ENCODE measurements at places on chromosomes 13 and 19.

DNA sequence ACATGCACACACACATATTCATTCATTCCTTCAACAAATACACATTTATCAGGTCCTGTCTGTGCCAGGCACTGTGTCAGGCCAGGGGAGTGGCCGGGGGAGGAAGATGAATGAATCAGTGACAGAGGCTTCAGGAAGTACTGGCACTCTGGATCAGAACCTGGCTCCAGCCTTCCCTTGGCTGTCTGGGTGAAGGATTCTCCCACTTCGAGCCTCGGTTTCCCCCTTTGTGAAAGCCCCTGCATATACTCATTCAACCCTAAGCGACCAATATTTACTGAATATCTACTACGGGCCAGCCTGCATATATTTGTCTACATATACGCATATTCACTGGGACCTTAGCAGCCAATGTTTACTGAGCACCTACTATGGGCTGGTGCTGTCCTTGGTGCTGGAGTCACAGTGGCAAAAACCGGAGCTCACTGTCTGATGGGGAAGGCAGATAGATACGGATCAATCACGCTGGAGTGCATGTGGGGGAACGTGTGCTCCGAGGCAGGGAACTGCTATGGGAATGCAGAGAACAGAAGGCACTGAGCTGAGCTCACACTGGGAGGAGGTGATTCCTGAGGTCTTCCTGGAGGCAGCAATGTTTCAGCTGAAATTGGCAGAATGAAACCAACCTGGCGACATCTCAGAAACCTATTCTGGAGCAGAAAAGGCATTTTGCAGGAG, 636 bp upstream of the ZNF579 start:
- no peak for DNase-seq

GRCh38 chr13:32471187-32471922, 43.4 kb upstream of the N4BP2L1 start:
- DNase-seq, result no peak

DNA sequence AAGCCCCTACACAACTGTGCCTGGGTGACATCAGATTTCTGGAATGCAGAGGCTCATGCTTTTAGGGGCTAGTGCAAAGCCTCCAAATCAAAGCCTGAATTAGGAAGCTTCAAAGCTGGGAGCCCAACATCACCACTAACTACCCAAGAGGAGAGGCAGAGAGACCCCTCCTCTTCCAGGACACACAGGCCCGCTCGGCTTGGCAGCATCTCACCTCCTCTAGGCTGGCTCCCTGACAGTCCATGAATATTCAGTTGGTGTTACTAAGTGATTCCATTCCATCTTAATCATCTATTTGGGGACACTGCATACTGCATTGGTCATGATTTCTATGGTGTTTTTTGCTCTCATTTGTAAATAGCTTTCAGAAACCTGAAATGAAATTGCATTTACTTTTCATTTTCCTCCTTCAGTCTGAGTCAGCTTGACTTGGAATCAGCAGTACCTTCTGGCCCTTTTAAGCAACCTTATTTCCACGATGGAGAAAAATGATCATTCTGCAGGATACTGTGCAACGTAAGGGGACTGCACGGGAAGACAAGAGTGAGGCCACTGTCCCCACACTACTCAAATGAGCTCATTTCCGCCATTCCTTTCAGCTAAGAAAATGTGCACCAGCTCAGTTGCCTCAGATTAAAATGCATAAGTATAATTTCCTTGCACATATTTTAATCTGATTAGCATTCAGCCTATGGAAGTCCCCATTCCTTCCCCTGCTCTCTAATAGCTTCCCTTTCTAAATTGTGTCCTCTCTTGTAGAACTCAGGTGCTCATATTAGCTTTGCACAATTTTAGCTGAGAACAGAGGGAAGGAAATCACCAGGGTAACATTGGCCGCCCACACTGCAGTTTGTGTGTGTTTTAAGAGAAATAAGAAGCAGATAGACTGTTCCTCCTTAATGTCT, 219.9 kb downstream of the RFC3 start:
- DNase-seq, result no peak

- no peak for DNase-seq
Observed at GRCh38 chr13:73715911-73716510, 418.2 kb downstream of the KLF12 start.

GRCh38 chr19:16649734-16650133, 10.2 kb downstream of the SMIM7 start:
- DNase-seq, result no peak

GRCh38 chr13:31274390-31274789, 74.6 kb downstream of the B3GLCT start:
- DNase-seq, result no peak

DNA sequence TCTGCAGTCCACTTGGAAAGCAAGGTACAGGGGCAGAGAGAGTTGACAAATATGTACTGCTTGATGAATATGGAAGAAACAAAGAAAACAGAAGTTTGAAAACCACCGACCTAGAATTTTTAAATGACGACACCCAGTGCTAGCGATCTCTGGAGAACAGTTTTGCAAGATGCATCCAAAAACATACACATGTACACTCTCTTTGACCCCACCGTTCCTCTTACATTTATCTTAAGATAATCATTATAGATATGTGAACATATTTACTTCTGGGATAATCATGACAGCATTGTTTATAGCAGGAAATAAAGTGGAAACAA, 40.8 kb upstream of the IGSF23 start:
- no peak for DNase-seq

DNA sequence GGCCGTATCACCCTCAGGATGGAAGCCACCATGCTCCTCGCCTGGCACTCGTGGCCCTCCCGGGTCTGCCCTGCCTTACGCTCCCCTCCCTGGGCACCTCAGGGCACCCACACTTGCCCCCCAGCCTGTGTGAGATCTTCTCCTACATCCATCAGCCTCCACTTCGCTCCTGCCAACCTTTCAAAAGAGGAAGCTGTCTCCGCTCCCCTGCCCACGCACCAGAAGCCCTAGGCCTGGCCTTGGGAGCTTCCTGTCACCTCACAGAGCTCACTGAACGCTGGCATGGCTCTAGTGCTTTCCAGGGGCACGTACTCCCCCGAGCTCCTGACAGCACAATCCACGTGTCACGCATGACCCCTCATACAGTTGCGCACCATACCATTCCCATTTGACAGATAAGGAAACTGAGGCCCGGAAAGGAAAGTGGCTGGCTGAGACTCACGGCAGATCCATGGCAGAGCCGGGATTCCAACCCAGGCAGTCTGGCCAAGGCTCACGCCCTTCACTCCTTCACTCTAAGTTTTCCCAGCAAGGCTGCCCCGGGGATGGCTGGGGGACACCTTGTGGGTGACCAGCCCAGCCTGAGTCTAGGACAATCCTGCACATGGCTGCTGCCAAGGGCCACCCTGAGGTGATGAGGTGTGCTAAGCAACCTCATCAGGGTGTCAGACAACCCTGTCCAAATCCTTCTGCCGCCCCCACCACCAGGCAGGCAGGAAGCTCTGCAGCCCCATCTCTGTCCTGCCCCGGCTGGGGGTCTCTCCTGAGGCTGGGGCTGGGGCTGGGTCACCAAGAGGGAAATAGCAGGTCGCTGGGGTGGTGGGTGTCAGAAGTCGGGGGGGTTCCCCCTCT, 19.3 kb downstream of the PPP1R12C start:
- DNase-seq, result no peak

DNA sequence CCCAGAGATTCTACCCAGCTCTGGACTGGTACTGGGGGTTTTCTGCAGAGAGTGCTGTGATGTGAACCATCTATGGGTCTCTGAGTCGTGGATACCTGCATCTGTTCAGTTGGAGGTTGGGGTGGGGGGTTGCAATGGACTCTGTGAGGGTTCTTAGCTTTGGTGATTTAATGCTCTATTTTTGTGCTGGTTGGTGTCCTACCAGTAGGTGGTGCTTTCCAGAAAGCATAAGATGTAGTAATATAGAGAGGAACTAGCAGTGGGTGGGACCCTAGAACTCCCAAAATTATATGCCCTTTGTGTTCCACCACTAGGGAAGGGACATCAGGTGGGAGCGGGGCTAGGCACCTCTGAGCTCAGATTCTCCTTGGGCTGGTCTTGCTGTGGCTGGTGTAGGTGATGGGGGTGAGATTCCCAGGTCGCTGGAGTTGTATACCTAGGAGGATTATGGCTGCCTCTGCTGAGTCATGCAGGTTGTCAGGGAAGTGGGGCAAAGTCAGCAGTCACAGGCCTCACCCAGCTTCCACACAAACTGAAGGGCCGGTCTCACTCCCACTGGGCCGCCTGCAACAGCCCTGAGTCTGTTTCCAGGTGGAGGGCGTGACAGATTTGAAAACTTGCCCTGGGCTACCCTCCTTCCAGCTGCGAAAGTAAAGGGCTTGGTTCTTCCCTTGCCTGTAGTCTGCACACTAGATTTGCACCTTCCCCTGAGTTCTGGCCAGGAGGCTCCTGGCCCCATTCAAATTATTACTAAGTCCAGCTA, 573.0 kb upstream of the SLITRK1 start:
- no peak for DNase-seq

DNA sequence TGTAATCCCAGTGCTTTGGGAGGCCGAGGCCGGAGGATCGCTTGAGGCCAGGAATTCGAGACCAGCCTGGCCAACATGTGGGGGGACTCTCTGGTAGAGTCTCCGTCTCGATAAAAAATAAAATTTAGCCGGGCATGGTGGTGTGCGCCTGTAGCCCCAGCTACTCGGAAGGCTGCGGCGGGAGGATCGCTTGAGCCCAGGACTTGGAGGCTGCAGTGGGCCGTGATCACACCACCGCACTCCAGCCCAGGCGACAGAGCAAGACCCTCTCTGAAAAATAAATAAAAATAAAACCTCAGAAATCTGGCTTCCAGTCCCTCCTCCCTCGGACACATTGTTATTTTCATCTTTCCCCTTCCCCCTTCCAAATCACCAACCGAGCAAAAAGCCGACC, 332 bp downstream of the IRGQ start:
- no peak for DNase-seq

DNA sequence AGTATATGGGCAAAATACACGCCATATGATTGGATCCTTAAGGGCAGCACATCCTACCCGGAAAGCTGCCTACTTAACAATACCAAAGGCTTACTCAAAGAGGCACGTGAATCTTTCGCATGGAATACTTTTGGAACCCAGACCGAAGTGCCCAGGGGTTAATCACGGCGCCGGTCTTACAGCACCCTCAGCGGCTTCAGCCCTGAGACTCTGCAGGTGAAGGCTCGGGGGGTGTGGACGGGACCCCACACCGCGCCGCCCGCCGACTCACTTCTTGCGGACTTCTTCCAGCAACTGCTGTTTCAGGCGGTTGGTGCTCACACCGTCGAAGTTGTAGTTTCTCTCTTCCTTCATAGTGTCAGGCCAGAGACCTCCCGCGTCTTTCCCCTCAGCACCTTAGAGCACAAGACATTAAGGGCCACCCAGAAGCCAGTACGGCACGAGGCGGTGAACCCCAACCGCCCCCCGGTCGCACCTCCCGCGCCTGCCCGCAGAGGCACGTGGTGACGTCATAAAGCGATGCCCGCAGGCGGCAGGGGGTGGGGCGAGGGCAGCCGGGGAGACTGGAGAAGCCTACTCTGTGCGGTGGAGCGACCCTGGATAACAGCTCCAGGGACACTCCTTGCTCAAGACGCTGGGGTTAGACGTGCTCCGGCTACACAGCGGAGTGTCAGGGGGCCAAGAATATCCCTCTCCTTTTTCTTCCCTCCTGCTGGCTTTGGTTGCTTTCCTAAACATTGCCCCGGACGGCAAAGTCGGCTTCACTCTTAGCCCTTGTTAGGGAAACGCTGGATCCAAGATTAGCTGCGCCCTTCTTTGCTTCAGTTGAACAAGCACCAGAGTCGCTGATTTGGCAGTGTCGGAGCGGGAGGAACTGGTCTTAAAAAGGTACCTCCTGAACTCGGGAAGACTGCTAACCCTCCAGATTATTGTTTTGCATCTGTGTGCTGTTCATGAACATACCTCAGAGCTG, at the start of gene CCDC169:
TSS of gene CCDC169 (minus strand) at position 449 of the 973 bp plus-strand sequence. CDS start at position 354, 95 bp downstream.
- DNase-seq, result peak; percentile 27

- no peak for DNase-seq
Observed at GRCh38 chr19:29285878-29286277, 72.9 kb upstream of the UQCRFS1 start.

DNA sequence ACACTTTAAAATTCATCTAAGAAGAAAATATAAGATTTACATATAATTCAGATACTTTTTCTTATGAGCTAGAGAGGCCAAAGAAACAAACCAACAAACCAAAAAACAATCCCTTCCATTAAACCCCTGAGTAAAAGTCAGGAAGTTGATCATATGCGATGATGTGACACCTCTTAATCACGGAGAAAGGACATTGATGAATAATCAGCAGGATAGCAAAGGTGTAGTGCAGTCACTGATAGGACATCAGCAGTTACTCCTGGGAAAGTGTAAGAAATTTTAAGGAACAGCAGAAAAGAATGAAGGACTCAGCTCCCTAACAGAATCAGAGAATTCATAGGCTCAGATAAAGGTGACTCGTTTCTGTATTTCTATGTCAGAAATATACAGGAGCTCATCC, 202.4 kb upstream of the EDNRB start:
- no peak for DNase-seq

- no peak for DNase-seq
Observed at GRCh38 chr13:69020120-69020519, 1087.5 kb upstream of the ATXN8OS start.

GRCh38 chr13:103156346-103156998, 90.3 kb upstream of the SLC10A2 start:
- no peak for DNase-seq

Measured in SIG-M5 (cell line).